ENCODE measurements at places on chromosomes 16 and 17.

DNA sequence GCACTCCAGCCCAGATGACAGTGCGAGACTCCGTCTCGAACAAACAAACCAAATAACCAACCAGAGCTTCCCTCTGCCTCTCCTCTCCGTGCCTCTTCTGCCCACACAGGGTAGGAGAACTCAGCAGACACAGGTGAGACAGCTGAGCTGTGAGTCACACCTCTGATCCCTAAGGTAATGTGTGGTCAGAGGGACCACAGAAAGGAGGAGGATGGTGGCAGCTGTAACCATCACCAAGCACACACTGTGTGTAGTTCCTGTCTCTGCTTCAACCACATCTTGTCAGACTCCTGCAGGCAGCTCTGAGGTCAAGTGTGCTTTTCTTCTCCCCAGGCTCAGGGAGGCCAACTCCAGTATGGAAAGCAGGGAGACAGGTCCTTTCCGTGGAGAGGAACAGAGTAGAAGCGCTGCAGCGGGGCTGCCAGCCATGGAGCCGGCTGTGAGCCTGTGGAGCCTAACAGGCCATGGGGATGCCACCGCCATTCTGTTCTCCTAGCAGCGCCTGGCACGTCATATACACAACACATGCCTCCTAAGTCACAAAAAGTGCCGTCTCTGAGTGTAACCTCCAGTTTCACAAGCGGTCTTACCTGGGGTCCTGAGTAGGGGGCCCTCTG, 7.1 kb downstream of the NUDT16L1 start:
- no peak for DNase-seq

GRCh38 chr17:78537217-78537860, 39.9 kb downstream of the DNAH17 start:
- DNase-seq: no peak

DNA sequence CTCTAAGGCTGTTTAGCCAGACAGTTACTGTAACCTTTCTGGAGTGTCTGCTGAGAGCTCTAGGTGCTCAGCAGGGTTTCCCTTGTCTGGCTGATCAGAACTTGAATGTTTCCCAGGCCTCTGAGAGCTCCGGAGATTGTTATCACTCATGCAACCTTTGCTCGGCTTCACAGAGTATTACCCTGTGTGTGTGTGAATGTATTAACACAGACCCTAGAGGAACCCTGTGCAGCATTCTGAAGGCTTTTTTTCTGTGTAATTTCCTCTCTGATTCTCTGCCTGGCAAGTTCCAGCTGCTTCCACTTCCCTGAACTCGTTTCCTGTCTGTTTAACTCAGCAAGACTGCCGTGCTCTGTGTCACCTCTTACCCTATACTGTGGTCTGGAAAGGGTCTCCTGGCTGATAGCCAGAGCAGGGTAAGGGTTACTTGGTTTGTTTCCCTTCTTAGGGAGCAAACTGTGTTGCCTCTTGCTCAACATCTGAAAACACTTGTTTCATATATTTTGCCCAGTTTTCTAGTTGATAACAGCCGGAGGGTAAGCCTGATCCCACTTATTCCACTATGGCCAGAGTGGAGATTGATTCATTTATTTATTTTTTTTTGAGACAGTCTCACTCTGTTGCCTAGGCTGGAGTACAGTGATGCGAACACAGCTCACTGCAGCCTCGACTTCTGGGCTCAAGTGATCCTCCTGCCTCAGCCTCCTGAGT, 21.7 kb downstream of the PRMT7 start:
- DNase-seq: no peak

DNA sequence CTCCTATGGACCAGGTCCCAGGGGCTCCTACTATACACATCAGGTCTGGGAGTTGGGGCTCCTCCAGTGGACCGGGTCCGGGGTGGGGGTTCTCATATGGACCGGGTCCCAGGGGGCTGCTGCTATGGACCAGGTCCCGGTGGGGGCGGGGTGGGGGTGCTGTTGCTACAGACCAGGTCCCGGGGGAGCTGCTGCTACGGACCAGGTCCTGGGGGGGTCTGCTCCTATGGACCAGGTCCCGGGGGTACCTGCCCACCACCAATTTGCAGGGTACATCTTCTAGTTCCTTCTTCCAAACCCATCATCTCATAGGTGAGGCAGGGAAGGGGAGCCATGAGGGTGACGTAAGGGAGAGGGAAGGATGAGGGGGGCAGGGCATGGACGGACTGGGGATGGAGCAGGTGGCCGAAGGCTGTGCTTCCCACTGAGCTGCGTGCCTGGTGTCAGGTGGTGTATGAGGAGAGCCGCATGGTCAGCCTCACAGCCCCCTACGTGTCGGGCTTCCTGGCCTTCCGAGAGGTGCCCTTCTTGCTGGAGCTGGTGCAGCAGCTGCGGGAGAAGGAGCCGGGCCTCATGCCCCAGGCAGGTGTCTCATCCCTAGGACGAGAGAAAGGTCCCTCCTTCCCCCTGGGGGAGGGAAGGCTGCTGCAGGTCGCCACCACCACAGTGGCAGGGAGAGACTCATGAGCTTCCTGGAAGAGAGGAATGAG, 6.6 kb downstream of the ENDOV start:
- DNase-seq: no peak

- no peak for DNase-seq
These were observed 9.7 kb downstream of the DRC7 start for GRCh38 chr16:57704011-57704904.

DNA sequence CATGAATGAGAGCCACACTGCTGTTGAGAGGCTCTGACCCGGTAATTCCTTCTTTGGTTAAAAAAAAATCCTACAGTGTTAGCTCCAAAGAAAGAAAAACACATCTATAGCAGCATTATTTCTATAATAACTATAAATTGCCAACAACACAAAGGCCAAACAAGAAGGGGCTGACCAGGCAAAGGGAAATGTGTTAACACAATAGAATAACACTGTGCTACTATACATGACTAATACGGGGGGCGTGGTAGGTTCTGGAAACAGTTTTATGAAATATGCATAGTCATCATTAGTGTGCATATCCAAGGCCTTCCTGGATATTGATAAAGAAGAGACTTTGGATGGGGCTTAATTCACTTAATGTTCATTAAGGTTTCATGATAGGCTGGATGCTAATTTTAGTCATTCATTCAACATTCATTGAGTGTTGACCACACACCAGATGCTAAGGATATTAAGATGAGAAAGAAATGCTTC, 50.0 kb upstream of the CCL1 start:
- no peak for DNase-seq

DNA sequence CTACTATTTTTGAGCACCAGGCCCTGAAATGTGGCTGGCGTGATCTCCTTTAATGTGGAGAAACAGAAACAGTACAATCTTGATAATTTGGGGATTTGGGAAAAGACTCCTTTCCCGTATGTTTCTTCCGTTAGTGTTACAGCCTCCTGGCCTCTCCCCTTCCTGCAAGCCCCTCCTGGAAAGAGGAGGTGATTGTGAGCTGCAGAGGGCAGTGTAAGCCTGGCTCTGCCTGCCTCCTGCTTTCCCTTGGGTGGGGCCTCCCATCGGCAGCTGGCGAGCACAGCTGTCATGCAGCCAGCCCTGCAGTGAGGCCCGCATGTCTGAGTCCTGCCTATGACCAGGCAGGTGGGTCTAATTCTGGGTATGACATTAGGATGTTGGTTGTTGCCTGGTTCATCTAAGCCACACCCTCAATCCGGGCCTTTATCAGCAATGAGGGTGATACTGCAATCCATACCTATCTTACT, 48.7 kb upstream of the WSB1 start:
- no peak for DNase-seq

DNA sequence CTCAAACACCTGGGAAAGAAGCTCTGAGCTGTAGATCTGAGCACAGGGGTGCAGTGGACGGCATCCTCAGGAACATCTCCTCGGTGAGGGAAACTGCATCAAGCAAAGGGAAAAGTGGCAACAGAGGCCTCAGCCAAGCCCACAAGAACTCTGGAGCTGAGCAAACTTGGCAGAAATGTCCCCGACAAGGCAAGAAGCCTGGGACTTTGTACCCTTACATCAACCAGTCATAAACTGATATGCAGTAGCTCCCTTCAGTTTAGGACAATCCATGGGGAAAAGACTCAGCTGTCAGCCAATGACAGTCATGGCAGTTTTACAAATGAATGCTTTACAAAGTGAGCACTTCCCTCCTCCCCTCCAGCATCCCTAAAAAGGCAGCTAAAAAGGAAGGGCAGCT, 210.0 kb upstream of the DYNLRB2 start:
- no peak for DNase-seq

GRCh38 chr17:49825645-49826044, 22.2 kb downstream of the TAC4 start:
- DNase-seq: no peak

DNA sequence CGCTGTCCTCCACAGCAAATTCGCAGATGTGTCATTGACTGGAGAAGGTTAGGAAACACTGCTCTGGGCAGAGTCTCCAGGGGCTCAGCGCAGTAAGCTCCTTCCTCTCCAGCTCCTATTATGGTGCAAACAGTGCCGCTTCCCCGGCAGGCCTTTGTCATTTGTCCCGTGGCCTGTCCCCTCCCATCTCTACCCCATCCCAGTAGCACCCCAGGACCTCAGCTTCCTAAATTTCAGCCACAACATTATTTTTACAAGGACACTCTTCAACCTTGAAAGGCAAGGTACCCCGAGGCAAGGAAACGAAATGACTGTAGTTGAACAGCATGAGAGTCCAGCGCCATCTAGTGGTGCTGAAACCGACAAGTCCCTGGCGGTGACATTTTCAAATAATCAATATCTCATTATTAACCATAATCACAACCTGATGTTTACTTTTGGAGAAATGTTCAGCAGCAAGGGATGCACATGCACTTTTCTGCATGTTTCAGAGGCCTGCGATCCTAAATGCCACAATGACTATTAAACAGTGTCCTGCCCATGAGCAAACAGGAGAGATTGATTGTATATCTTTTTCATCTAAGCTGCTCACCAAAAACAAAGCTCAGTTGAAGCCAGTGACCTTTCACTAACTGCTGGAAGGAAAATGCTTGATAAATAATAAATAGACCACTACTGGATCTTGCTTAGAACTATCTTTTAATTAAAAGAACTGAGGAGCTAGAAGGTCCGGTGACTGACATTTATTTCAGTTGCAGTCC, 16.5 kb downstream of the MRPS23 start:
- DNase-seq: peak; percentile 26

GRCh38 chr16:85293904-85294642, 181.8 kb upstream of the CIBAR2 start:
- no peak for DNase-seq

DNA sequence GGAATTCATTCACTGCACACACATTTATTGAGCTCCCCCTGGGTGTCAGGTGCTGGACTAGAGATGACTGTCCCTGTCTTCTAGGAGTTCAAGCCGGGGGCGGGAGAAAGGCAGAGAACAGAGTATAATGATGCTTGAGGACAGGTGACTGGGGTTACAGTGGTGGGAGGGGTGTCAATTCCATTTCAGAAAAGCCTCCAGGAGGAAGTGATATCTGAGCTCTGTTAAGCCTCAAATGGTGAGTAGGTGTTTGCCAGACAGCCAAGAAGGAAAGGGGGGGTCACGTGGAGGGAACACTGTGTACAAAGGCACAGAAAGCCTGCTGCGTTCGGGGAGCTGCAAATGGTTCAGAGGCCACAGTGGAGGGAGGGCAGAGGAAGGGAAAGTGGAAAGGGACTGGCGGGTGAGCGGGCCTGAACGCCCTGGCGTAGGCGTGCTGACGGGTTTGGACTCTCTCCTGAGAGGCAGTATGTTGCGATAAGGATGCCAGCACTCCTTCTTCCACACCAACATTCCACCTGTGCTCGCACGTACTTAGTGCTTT, 9.7 kb upstream of the NXPH3 start:
- no peak for DNase-seq

DNA sequence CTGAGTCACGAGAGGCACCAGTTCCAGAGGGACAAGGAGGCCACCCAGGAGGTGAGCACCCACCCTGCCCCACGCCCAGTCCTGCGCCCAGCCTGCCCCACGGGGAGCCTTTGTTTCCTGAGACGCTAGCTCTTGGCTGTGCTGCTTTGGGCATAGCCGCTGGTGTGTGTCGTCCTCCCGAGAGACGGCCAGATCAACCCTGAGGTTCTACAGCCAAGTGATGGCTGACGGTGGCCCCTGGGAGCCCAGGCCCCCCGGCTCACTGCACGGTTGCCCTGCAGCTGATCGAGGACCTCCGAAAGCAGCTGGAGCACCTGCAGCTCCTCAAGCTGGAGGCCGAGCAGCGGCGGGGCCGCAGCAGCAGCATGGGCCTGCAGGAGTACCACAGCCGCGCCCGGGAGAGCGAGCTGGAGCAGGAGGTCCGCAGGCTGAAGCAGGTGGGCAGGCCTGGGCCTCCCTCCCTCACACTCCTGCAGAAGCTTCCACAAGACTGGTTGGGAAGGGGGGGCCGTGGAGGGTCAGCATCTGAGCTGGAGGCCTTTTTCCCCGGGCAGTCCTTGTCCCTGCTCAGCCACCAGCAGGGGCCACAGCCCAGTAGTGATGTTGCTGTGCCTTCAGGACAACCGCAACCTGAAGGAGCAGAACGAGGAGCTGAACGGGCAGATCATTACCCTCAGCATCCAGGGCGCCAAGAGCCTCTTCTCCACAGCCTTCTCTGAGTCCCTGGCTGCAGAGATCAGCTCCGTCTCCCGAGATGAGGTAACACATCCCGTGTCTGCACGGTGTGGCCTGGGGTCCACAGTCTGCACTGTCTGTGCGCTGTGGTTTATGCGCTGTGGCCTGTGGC, 7.4 kb upstream of the CAPN15 start:
- DNase-seq: no peak

- no peak for DNase-seq
These were observed 2.4 kb downstream of the MLKL start for GRCh38 chr16:74698222-74698621.

GRCh38 chr17:77768248-77768852, 190.2 kb upstream of the TNRC6C start:
- DNase-seq: no peak

DNA sequence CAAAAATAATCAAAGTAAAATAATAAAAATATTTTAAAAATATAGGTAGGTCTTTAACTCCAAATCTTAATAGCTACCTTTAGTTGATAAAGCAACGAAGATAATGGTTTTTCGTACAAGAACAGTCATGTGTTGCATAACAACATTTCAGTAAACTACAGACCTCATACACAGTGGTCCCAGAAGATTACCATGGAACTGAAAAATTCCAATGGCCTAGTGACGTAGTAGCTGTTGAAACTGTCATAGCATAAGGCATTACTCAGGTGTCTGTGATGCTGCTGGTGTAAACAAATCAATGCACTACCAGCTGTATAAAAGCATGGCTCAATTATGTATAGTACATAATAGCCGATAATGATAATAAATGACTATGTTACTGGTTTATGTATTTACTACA, 43.9 kb downstream of the CREBBP start:
- DNase-seq: no peak

DNA sequence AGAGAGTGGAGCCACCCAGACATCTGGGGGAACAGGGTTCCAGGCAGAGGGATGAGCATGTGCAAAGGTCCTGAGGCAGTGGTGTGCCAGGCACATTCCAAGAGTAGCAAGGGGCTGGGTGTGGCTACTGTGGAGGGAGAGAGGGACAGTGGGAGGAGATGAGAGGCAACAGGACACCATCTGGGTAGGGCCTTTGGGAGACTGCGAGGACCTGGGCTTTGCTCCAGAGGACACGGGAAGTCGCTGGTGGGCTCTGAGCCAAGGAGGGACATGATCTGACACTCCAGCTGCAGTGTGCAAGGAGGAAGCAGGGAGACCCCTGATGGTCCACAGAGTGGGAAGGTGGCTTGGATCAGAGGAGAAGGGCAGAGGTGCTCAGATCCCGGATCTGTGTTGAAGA, 56.7 kb upstream of the MED9 start:
- no peak for DNase-seq

GRCh38 chr16:55386534-55387296, 62.7 kb downstream of the IRX6 start:
- no peak for DNase-seq

- no peak for DNase-seq
These were observed 153.3 kb downstream of the WWOX start for GRCh38 chr16:78252757-78253156.

GRCh38 chr16:19029980-19030379, 37.4 kb upstream of the COQ7 start:
- no peak for DNase-seq
